ENCODE measurements at places on chromosomes 11 and 22.

DNA sequence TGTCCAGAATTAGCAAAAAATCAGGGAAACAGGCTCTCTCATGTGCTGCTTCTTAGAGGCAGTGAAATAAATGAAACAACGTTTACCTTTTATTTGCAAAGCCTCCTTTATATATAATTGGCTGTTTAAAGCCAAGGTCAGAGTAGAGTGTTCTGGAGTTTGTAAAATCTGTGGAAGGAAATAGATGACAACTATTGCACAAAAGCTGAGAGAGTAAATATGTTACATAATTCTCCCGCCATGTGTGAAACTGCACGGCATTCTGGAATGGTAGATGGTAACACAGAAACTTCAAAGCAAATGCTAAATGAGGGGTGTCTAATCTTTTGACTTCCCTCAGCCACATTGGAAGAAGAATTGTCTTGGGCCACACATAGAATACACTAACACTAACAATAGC, 51.5 kb upstream of the FGF3 start:
- DNase-seq, result no peak

DNA sequence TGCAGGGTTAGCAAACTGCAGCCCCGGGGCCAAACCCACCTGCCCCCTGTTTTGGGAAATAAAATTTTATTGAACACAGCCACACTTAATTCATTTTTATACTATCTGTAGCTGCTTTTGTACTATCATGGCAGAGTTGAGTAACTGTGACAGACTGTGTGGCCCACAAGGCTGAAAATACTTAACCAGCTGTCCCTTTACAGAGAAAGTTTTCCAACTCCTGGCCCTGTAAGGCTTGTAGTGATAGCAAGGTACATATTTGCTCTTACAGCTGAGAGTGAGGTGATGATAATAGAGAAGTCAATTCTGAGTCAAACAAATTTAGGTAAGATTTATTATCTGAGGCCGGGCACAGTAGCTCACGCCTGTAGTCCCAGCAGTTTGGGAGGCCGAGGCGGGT, 87.4 kb upstream of the SLC6A5 start:
- no peak for DNase-seq

GRCh38 chr11:23112390-23112789, 252.1 kb upstream of the CCDC179 start:
- no peak for DNase-seq

DNA sequence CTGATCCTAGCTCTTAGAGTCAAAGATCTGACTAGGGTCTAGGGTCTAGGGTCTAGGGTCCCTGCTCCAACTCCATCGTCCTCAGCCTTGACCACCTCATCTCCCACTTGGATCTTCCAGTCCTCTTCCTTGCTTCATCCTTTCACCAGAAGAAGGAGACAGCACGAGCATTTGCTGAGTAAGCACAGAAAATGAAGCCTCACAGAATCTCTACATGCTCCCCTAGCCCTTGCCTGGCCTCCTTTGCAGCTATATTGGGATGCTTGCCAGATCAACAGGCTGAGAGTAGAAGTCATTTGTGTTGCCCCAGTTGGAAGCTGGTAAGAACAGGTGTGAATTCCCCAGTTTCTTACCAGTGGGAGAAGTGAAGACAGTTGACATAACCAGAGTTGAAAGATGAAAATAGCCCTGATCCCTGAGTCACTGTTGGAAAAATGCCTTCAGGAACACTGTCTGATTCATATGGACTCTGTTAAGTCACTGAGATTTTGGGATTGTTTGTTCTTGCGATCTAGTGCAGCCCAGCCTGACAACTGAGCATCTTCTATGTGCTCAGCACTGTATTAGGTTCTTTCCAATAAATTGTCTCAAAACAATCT, 552.5 kb downstream of the INSC start:
- DNase-seq, result no peak

DNA sequence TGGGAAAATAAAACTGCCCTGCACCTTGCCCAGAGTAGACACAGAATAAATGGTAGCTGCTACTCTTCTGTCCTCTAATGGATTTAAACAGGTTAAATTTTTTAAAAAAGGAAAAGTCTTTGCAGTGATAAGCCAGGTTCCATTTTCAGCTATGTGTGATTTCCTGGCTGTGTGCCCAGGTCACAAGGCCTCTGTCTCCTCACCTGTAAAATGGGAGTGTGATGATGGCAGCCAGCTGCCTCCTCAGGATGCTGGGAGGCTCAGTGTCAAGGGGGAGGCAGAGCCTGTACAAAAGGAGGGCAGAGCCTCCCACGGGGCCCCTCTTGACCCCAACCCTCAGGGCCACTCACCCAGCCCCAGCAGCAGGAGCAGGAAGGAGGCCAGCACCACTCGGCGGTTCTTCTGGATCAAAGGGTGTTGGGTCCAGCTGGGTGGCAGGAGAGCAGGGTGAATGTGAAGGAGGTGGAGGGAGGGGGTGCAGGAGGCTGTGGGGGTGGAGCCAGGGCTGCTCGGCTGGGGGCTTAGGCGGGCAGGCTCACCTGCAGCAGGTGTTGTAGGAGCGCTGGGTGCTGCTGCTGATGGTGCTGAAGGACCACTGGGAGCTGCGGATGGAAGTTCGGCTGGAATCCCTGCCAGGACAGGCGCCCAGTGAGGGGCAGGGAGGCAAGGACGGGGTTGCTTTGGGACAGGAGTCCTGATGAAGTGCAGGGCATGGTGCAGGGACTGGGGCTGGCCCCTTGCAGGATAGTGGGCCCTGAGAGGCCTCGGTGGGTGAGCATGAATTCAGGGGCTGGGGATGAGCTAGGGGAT, 1.9 kb downstream of the TMEM134 start:
- no peak for DNase-seq

GRCh38 chr11:93192163-93192562, 5.6 kb downstream of the SLC36A4 start:
- no peak for DNase-seq

Measured in activated CD8-positive, alpha-beta memory T cell treated with anti-CD3 and anti-CD28 coated beads for 24 hours (primary cell).